ENCODE measurements at places on chromosomes 1 and 21. TPM values are rescaled to one million over a fixed set of nuclear protein-coding genes. Genes with fewer than 3 reads are reported as not detected.

GRCh38 chr1:180451504-180451903, 50.9 kb downstream of the ACBD6 start:
- H3K4me1 ChIP-seq = no peaks in the 10 kb centered on the region
- no peak for DNase-seq
- H3K4me3 ChIP-seq = no peak overlapping the region
- H3K27ac ChIP-seq = no peak overlapping the region
- no peaks in the 10 kb centered on the region for H3K36me3 ChIP-seq

Gene TTC34
- total RNA-seq = 0.04 TPM

- peak overlapping the region; percentile 90 for H3K27ac ChIP-seq
- H3K27me3 ChIP-seq = no peaks in the 10 kb centered on the region
- DNase-seq = no peak
- peaks cover 5% of the 10 kb centered on the region for H3K36me3 ChIP-seq
Observed at GRCh38 chr1:27536767-27537166, 46.8 kb upstream of the WASF2 start.

DNA sequence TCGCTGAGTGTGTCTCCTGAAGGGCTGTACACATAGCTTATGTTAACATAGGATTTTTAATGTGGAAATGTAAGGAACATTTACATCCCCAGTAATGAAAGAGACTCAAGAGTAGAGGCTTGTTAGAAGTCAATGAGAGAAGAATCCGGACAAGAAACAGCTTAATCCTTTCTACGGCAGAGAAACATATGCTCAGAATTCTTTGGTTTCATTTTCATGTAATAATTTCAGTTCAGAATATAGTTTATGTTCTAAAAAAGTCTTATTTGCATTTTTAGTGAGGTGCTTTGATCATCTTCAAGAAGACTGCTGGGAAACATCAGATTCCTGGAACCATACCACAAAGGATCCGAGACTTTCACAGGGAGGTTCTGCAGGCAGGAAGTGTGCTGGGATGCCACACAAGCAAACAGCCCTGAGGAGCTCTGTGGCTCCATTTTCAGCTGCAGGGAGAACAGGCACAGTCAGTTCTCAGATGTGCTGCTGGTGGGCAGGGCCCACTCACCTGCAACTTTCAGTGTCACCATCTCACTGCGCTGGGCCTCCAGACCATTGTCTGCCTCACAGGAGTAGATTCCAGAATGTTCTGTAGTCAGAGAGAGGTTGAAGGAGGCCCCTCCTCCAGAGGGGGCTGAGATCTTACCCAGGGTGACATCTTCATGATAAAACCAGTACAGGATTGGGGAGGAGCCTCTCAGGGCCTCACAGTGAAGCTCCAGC, 28.4 kb downstream of the FCRL5 start:
- no peak overlapping the region for H3K27ac ChIP-seq
- H3K4me1 ChIP-seq = no peaks in the 10 kb centered on the region
- DNase-seq = no peak
- no peaks in the 10 kb centered on the region for H3K36me3 ChIP-seq
- no peak overlapping the region for H3K4me3 ChIP-seq
- no peaks in the 10 kb centered on the region for H3K27me3 ChIP-seq

DNA sequence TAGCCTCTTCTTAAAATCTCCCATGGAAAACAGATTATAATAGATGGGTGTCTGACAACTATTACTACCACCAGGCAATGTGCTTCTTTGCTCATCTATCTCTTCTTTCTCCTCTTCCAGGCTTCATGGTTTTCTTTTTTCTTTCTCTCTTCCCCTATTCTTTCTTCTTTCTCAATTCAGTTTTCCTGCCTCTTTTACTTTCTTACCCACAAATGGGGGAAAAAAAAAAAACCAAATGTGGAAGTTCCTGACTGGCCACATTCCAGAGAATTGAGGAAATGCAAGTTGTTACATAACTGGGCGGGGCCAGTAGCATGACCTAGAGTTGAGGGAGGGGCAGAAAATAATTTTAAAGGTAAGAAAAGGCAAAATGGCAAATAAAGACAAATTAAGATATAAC, 10.9 kb upstream of the SMG7 start:
- no peaks in the 10 kb centered on the region for H3K27me3 ChIP-seq
- no peak overlapping the region for H3K4me3 ChIP-seq
- H3K4me1 ChIP-seq = no peaks in the 10 kb centered on the region
- no peak overlapping the region for H3K27ac ChIP-seq
- no peaks in the 10 kb centered on the region for H3K36me3 ChIP-seq

Gene HRNR
- total RNA-seq = not detected

DNA sequence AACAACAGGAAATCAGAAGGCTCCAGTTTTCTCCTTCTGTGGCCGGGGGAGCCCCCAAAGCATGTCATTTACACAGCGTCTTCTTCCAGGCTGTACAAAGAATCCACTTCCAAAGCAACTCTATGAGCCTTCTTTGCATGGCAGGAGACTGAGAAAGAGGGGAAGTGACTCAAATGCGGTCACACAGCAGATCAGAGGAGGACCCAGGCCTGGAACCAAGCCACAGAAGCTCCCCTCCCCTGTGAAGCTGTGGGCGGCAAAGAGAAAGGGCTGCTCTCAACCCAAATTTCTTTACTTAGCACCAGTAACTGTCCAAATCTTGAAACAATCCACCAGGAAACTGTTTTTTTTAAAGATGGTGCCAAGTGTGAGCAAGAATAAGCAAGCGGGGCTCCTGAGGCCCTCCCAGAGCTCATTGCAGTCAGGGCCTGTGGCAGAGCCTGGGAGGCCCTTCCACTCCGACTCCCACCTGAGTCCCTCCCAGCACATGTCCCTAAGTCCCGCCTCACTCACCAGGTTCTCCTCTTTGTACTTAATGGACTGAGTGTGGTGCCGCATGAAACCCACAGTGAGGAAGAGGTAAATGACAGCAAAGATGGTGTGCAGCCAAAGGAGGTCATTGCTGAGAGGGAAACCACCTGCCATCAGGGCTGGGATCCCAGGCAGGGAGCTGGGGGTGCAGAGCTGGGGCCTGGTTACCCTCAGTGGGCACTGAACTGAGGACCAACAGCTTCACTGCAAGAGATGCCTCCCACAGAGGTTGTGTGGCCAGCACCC, 15.9 kb downstream of the TMEM63A start:
- DNase-seq = no peak
- H3K27me3 ChIP-seq = no peaks in the 10 kb centered on the region
- H3K27ac ChIP-seq = peak overlapping the region; percentile 28
- H3K4me3 ChIP-seq = no peak overlapping the region
- peaks cover 40% of the 10 kb centered on the region for H3K36me3 ChIP-seq

DNA sequence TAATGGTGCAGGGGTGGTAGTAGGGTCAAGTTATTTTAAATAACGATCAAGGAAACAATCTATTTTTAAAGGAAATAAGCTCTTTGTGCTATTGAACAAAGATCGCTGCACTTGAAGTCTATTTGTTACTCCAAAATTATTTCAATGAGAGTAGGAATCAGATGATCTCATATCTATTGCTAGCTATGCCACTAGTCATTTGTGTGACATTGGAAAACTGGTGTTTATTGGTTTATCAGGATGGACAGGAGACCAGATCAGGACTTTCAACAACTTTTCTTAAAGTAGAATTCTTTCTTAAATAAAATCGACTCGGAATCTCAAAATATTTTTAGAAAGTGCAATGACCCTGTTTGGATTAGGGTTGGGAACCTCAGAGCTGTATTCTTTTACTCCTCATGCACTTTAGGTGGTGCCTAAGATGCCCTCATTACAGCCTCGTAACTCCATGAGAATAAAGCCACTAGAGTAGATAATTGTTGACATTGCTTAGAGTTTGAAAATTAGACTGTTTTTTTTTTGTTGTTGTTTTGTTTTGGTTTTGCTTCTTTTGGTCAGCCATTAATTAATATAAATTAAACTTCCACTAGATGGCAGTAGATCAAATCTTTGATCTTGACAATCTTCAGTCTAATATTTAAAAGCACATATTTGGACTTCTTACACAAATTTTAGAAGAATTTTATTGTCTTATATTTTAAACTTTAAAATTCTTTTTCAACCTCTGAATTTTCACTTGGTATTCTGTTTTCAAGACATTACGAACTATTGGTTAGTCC, 352.4 kb downstream of the USP25 start:
- H3K27ac ChIP-seq = peak overlapping the region; percentile 9
- H3K4me3 ChIP-seq = peak overlapping the region; percentile 46
- no peak for DNase-seq
- H3K4me1 ChIP-seq = no peaks in the 10 kb centered on the region
- no peaks in the 10 kb centered on the region for H3K36me3 ChIP-seq
- no peaks in the 10 kb centered on the region for H3K27me3 ChIP-seq

DNA sequence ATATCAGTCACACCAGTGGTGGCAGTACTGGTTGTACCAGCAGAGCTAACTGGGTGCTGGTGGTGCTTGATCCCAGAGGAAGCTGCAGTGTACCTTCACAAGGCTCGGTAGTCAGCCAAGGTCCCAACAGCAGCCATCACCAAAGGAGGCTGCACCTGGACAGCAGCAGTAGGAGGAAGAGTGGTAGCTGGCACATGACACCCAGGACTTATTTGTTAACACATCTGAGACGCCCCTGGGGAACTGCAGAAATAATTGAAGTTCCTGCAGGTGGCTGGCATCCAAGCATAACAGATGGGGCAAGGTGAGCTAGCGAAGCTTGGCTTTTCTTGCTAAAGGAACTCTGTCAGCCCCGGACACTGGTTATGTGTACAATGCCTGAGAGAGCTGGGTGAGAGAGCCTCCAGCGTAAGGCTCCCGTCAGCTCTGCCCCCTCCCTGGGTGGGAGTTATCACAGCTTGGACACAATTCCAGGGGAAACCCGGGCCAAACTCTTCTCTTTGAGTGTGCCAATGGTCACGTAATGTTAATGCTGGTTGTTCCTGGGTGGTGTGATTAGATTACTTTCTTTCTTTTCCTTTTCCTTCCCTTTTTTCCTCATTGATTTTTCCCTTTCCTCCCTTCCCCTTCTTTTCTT, 29.1 kb upstream of the PARP1 start:
- H3K27ac ChIP-seq = no peak overlapping the region
- no peaks in the 10 kb centered on the region for H3K4me1 ChIP-seq
- H3K27me3 ChIP-seq = no peaks in the 10 kb centered on the region
- H3K4me3 ChIP-seq = no peak overlapping the region
- peak; percentile 16 for DNase-seq
- H3K36me3 ChIP-seq = no peaks in the 10 kb centered on the region

DNA sequence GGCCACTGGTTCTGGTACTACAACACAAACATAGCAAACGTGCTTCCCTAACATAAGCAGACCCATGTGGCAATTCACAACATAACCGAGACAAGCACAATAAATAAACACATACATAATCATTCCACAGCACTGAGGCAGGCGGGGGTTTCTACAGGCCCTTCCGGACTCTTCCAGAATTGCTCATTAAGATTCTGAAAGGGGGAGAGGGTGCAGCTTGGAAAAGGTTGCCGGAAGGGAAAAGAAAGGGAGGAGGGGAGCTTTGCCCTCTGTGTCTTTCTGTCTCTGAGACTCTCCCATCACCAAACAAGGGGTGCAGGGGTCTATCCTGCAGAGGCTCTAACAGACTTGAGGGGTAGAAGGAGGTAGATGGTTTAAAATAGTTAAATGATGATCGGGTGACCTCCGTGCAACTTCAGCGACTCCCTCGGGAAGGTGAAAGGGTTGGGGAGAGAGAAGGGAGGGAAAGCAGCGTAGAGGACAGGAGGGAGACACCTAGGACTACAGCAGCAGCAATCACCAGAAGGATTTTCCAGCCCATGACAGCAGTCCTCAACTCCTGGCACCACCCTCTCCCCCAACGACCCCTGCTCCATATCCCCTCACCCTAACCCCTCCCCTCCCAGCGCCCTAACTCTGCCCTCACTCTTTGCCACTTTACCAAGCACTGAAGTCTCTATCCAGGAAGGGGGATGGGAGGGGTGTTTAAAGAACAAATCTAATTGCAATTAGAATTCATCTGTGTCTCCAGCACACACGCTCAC, 365.5 kb upstream of the ESRRG start:
- no peaks in the 10 kb centered on the region for H3K27me3 ChIP-seq
- H3K4me1 ChIP-seq = peaks cover 22% of the 10 kb centered on the region
- peak overlapping the region; percentile 79 for H3K27ac ChIP-seq
- DNase-seq = no peak

Gene UBXN10
- total RNA-seq = 1.1 TPM

GRCh38 chr1:151594143-151594625, 17.7 kb upstream of the SNX27 start:
- H3K27ac ChIP-seq = no peak overlapping the region
- DNase-seq = no peak
- no peaks in the 10 kb centered on the region for H3K27me3 ChIP-seq
- no peak overlapping the region for H3K4me3 ChIP-seq
- no peaks in the 10 kb centered on the region for H3K36me3 ChIP-seq
- no peaks in the 10 kb centered on the region for H3K4me1 ChIP-seq

DNA sequence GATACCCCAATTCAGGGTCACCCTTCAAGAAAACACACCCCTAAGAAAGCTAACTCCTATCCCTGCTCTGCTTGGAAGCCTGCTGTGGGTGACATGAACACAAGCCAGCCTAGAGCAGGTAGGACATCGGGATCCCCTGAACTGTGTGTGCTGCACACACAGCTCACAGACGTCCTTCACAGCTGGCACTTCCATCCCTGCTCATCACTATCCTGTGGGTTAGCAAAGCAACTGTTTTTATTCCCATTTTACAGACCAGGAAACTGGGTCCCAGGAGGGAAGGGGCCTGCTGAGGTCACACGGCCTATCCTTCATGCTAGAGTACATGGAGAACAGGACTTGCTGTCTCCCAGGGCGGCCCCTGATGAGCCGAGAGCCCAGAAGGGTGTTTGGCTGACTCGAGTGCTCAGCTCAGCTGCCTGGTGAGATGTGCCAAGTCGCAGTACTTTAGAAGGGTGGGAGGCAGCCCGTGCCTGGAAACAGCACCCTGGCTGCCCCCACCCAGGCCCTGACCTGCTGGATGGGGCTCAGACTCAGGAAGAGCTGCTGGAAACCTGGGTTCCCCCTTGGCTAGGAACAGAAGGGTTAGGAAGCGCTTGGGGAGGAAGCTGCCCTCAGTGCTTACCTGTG, 28.3 kb upstream of the BTG2 start:
- no peak for DNase-seq
- no peaks in the 10 kb centered on the region for H3K27me3 ChIP-seq
- no peak overlapping the region for H3K4me3 ChIP-seq
- no peaks in the 10 kb centered on the region for H3K36me3 ChIP-seq
- H3K4me1 ChIP-seq = peaks cover 82% of the 10 kb centered on the region

GRCh38 chr1:107817935-107818334, 147.0 kb downstream of the VAV3 start:
- H3K27ac ChIP-seq = no peak overlapping the region
- no peaks in the 10 kb centered on the region for H3K4me1 ChIP-seq
- H3K27me3 ChIP-seq = no peaks in the 10 kb centered on the region
- H3K4me3 ChIP-seq = no peak overlapping the region

DNA sequence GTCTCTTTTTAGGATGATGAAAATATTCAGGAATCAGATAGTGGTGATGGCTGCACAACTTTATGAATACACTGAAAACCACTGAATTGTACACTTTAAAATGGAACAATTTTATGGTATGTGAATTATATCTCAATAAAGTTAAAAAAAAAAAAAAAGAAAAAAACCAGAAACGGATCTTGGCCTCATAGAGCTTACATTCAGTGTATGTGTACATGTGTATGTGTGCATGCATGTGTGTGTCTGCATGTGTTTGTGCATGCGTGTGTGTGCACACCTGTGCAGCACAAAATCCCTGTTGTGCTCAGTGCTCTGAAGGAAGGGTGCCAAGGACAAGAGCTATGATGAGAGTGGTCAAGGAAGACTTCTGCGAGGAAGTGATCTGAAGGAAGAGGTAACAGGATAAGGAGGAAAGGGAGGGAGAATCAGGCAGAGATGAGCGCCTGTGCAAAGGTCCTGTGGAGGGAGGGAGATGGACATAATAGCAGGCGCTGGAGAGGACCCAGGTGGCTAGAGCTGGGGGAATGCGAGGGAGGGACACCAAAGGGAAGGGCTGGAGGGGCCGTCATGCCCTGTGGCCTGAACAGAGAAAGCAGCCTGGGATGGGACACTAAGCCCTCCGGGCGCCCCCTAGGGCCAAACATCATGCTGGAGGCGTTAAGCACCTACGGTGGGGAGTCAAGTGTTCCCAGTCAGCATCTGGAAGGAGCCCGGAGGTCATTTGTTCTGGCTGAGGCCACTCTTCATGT, 25.2 kb downstream of the NKAIN1 start:
- H3K4me3 ChIP-seq = no peak overlapping the region
- DNase-seq = no peak
- no peaks in the 10 kb centered on the region for H3K27me3 ChIP-seq
